Lung (tissue), 17 donors: ENCODE measurements at places on chromosomes 16 and 17.

DNA sequence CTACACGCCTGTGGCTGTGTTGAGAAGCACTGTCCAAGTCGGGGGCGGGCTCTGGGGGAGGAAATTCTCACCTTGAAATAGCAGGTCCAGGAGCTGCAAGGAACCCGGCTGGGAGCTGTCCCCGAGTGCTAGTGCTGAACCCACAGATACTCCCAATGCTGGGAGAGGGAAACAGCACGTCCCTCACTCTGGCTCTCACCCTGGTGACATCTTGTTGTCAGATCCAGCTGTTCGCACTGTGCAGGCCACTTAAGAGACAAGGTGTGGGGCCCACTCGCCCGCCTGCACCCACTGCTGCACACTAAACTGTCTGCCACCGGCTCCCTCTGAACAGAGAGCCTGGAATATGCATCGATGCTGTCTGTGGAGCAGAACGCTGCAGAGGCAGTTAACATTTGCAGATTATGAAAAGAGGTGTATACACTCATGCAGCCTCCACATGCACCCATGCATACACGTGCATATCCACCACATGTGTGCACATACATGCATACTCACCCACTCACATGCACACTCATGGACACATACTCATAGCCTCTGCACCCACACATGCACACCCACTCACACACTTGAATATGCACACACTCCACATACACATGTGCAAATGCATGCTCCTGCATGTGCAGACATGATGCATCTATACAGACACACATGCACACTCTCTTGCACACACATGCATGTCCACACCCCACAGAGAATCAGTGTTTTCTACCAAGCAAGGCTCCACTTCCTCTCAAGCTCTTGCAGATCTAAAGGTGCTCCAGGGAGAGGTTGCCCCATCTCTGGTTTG, 42.0 kb downstream of the MGAT5B start:
- peak; percentile 73 for DNase-seq

GRCh38 chr17:51184124-51184523, 17.9 kb downstream of the NME2 start:
- no peak for DNase-seq

DNA sequence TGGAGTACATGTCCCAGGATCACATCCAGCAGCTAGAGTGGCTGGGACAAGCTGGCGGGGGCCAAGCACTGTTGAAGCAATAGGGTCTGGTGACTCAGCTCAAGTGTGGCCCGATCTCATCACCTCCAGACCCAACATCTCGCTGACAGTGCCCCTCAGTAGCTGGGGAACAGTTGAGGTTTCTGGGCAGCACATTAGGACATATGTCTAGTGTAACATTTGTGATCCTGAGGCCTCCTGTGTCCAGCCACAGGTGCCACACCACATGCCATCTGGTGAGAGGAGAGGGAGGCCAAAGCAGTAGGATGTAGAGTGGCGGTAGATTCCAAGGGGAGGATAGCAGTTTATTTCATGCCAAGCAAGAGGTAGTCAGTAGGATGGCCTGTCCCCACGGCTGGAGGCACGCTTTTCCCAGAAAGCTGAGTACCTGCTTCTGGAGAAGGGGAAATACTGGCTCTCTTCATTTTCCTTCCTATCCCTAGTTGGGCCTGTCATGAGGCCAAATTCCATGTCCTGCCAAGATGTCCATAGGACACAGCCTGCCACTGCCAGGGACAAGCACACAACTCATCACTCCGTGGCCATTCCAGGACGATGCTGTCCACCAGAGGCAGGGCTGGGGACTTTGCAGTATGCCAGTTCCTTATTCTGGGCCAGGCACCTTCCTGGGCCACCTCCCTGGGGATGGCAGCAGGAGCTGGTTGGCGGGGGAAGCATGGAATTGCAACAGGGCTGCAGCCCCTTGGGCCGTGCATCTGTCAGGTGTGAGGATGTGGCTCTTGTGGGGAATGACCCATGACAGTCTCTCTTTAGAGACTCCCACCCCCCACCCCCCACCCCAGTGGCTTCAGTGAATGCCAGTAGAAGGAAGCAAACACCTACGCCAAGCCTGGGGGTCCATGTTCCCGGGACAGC, 24.0 kb downstream of the GGA3 start:
- no peak for DNase-seq

GRCh38 chr16:70749681-70750601, 51.0 kb downstream of the VAC14 start:
- peak; percentile 52 for DNase-seq

DNA sequence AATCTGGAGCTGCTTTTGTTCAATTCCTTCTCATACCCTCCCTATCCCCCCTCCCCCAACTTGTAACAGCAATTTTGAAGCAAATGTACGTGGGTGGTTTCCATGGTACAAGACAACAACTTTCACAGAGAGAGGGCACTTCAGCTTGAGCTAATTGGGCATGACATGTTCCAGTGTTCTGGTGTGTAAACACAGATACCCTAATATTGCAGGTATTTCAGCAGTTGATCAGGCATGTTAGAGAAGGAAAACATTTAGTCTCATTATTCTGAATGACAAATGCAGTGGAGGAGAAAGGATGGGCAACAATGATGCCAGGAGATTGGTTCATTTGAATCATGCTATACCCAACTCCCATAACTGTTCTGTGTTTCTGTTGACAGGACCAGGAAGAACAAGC, 137.5 kb downstream of the TRIM37 start:
- DNase-seq = peak; percentile 16

- no peak for DNase-seq
Measured at GRCh38 chr16:81018496-81018895, 11.5 kb downstream of the CENPN start.
